Femur (tissue), 1 donor: ENCODE measurements at places on chromosomes 11 and 22.

- DNase-seq: no peak
Measured at GRCh38 chr11:8932564-8933180, at the start of gene C11orf16. C11orf16 (minus strand) TSS chr11:8932947; CDS start chr11:8932308, 639 bp downstream.

DNA sequence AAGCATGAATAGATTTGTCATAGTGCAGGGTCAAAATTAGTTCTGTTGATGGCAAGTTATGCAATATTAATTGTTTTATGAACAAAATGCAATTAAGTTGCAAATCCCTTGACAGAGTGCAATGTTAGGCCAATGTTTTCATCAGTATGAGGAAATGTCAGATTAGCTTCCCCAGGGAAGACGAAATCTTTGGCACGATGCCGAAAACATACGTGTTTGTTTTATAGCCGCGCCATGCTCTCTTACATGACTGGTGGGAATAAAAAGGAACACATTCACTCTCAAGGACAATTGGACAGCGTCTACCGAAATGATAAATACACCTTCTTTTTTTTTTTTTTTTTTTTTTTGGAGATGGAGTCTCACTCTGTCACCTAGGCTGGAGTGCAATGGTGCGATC is 27.0 kb downstream of the MFNG start:
- DNase-seq: no peak

GRCh38 chr22:38080474-38080849 is 3.5 kb downstream of the SLC16A8 start:
- DNase-seq: peak; percentile 27

- no peak for DNase-seq
Measured at GRCh38 chr11:134469627-134470026, 57.6 kb upstream of the B3GAT1 start.

- peak; percentile 11 for DNase-seq
Measured at GRCh38 chr11:8022876-8023275, 35.7 kb downstream of the EIF3F start.

GRCh38 chr11:36360826-36361415 is 64.8 kb downstream of the PRR5L start:
- no peak for DNase-seq

DNA sequence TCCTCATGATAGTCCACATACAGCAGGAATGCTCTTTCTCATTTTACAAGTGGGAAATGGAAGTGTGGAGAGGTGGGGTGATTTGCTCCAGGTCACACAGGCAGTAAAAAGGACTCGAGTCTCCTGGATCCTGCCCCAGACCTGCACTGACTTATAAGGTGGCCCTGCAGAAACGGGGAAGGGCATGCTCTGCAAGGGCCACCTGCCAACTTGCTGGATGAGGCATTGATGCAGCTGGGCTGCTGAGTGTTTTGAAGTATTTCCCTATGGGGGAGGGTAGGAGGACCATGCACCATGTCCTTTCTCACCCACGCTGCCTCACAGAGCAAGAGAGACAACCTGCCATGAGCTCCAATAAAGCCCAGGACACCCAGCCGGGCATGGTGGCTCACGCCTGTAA is 36.9 kb downstream of the OR6Q1 start:
- DNase-seq: no peak

DNA sequence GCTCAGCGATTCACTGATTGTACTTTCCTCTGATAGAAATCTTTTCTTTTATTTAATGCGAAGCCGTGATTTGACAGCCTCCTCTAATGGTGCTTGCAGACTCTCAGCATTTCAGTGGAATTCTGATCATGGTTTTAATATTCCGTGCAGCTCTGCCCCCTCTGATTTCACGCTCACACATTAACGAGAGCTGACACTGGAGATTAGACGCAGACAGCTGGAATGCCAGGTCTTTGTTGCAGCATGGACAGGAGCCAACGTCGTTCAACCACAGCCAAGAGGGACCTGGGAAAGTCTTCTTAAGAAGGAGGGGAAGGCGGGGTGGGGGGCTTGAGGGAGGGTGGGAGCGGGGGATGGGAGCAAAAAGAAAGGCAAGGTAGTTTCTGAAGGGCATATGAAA is 186.4 kb downstream of the BLID start:
- peak; percentile 70 for DNase-seq

GRCh38 chr22:41908411-41909309 is 6.2 kb downstream of the SHISA8 start:
- DNase-seq: peak; percentile 21

DNA sequence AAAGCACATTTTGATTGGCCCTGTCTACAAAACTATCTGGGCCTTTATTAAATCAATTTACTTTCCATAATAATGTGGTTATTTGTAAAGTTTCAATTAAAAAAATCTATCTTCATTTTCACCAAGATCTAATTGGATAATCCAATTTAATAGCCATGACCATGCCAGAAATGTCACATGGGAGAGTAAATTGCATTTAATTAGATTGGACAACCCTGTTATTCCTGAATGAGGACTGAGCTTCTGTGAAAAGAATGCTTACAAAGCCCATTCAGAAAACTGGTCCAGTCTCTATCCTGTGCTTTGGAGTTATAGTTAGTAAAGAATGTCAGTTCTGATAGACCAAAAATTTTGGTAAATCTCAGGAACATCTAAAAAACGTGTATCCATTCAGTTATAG is 541.9 kb upstream of the ANO5 start:
- DNase-seq: no peak

DNA sequence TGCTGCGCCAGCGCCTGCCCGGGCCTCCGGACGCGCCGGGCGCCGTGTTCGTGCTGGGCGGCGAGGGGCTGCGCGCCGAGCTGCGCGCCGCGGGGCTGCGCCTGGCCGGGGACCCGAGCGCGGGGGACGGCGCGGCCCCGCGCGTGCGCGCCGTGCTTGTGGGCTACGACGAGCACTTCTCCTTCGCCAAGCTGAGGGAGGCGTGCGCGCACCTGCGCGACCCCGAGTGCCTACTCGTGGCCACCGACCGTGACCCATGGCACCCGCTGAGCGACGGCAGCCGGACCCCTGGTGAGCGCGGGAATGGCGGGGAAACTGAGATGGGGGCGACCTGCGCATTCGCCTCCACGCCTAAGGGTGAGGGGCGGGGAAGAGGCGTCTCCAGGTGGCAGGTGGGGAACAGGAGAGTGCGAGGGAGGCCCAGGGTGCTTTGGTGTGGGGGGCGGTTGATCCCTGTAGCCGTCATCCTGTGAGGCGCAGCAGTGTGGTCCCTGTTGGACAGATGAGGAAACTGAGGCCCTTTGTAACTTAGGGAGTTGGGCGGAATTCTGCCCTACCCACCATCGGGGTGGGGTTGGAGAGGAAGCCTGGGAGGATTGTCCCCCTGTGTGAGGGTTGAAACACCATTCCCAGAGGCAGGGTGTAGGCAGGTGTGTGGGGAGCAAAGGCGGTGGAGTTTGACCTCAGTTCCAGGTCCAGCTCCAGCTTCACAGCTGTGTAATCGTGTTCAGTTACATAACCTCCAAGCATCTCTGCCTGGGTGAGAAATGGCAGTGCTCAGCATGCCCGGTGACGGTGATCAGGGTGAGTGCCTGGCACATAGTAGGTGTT is 758 bp downstream of the PDXP start:
- DNase-seq: no peak

- DNase-seq: no peak
Measured at GRCh38 chr11:96237766-96238266, 105.2 kb downstream of the MAML2 start.

GRCh38 chr11:15897211-15897960 is 459.0 kb downstream of the SOX6 start:
- DNase-seq: no peak

DNA sequence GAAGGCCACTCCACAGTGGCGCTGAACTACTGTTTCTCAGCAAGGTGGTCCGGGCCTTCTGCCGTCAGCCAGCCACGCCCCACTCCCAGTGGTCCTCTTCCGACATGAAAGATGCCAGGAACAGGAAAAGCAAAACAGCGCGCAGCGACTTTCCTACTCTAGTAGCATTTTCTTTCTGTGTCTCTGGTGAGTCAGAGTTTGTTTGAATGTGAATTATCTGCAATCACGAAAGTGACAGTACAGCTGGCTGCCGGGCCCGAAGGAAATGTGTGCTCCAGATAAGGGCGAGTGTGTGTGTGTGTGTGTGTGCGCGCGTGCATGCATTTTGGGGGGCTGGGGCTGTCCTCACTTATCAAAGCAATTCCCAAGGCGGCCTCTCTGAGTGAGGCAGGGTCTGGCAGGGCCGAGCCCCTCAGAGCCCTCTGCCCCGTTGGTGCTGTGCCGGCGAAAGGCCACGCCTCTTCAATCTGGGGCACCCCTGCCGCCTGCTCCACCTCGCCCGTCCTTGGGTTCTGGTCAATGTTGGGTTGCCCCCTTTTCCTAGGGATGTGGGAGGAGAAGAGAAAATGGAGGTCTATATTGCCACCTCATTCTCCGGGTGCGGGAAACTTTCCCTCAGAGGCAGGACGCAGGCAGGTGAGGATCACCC is 288.5 kb downstream of the KIRREL3 start:
- no peak for DNase-seq

DNA sequence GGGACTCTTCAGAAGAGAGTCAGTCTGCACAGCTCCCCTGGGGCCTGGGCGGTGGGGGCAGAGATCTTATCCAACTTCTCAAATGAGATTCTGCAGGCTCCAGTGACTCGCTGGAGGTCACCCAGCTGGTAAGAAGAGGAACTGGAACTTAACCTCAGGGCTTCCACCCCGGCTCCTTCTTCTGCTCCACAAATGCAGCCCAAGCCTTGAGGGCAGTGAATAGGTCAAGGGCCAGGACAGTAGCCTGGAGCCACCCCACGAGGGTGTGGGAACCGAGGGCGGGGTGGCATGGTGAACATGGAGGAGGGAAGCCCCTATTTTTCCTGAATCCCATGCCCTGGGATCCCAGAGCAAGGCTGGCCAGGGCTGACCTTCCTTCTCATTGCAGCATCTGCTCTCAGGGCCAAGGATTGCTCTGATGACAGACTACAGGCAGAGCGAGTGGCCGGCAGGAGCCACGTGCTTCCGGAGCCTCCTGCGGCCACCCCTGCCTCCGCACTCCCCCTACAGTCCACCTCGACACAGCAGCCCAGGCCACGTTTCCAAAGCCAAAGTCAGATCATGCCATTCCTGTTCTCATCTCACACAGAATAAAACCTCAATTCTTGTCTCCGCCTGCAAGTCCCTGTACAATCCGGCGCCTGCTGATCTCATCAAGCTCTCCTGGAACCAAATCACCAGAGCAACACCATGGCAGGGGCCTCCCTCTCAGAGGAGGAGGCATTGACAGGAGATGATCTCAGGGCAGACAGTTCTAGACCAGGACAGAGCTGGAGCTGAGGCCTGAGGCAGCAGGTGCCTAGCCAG is 21.1 kb upstream of the UPK3A start:
- peak; percentile 80 for DNase-seq

DNA sequence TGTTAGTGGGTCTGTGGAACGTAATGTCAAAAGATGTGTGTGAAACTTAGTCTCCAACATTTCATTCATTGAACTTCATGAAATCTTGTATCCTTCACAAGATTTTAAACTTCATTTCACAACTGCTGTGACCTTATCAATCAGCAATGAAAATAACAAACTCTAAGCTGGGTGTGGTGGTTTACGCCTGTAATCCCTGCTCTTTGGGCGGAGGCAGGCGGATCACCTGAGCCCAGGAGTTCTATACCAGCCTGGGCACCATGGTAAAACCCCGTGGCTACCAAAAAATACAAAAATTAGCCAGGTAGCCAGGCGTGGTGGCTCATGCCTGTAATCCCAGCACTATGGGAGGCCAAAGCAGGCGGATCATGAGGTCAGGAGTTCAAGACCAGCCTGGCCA is 5.1 kb downstream of the CHKA start:
- DNase-seq: no peak

DNA sequence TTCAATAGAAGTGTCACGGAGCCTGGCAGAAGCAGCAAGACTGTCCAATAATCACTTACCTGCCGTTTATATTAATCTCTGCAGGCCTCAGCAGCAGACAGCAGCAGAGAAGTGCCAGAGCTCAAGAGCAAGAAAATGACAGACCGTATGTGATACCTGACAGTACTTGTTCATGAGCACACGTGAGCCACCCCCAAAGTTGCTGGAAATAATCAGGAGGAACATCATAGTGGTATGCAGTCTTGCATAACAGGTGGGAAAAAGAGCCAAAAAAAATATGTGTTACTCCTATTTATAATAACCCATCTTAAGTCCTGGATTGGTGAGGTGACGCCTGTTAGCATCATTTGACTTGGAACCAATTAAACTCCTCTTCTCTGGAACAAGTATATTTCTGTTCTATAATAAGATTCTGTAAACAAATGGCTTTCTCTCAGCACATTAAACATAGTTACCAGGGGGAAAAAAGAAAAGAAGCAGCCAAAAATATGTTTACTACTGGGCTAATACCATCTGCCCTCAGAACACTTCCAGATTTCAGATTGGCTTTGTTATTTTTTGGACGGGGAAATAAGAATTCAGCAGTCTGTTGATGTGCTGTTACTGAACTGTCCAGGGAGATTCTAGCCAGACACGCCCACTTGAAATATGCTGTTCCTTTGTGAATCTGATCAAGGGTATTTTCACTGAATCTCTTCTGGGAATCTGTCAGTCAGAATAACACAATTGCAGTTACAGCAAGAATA is 7.9 kb upstream of the SLN start:
- DNase-seq: no peak

DNA sequence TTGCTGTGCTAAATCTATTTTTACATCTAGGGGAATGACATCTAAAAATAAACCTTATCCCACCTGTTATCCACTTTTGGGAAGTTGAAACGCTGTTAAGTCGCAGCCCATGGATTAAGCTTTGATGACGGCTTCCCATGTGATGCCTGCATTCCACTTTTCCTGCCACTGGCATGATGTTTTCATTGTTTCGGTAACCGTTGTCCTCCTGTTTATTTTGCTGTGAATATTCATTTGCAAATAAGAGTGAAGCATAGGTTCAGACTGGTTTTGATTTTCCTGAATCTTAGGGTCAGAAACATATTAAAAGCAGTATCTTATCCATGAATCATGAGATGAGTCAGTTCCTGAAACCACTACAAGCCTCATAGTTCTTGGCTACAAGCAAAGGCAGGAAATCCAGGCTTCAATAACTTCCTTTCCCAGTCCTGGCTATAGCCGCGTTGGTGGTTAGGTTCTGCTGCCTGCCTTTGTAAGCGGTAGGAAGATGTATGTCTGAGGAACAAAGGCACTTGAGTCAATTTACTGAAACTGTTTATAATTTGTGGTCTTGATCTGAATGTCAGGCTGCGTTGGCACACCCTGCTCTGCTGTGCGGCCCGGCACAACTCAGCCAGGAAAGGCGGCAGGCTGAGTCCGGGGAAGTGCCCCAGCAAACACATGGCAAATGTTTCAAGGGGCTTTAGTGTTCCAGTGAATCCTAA is 19.4 kb downstream of the TEAD1 start:
- DNase-seq: peak; percentile 86

DNA sequence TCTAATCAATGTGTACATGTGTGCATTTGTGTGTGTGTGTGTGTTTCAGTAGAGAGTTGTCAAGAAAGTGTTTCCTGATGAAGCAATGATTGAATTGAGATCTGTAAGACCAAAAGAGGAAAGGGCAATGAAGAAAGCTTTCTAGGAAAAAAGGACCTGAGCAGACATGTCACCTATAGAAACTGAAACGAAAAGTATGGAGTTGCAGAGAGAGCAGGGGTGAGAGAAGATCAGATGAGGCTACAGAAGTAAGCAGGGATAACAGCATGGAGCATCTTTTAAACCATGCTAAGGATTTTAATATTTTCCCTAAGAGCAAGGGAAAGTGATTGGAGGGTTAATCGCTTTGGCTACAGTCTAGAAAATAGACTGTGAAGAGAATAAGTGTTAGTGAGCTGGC is 1459.4 kb upstream of the TENM4 start:
- no peak for DNase-seq

- no peak for DNase-seq
Measured at GRCh38 chr11:108743851-108744250, 79.0 kb downstream of the DDX10 start.
